T-helper 17 cell (primary cell): ENCODE measurements at places on chromosomes 4 and X.

GRCh38 chr4:7772711-7773385 is 166.8 kb downstream of the AFAP1 start:
- no peak for DNase-seq

DNA sequence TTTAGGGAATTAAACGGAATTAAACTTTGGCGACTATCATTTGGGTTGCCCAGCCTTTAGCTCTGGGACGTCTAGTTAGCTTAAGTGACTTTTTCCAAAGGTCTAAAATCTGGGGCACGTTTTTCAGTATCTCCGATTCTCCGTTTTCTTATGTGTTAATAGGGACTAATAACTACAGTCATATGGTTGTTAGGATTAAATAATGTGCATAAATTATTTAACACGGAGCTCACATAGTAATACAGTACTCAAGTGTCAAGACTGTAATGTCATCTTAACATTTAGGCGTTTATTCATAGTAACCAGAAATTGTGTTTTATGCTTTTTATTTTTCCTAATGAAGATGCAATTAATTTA is 466 bp upstream of the CCNA2 start:
- no peak for DNase-seq

GRCh38 chr4:120977435-120977997 is 55.0 kb upstream of the PRDM5 start:
- no peak for DNase-seq

DNA sequence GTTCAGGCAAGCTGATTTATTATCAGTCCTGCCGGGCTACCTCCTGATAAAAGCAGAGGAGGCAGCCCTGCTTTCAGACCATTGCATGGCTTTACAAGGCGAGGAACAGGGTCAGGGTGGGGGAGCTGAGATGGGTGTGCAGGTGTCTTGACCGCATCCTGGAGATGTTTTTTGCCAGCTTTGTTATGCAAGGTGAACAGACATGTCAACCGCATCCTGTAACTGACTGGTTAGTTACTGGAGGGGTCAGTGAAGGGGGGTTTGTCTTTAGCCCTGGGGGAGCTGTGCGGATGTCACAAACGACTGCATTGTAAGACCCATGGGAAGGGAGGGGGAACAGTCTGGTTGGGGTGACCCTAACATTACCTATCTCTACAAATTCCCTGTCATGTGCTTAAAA is 10.0 kb downstream of the ADAM29 start:
- no peak for DNase-seq

DNA sequence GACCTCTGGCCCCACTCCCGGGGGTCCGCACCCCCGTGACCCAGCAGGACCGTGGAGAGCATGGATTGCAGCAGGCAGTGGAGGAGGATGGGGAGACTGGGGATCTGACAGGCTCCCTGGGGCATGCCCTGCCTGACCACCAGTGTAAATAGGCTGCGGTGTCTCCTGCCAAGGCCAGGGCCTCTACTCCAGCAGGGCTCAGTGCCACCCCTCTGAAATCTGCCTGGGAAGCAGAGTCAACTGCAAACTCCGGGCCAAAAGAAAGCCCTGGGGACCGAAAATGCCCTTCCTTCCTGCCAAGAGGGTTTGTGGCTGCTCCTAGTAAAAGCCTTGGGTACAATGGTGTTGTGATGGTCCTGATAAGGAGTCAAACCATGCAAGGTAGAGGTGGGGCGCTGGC is 6.4 kb downstream of the ADRA2C start:
- no peak for DNase-seq

GRCh38 chrX:118570209-118570608 is 74.6 kb downstream of the DOCK11 start:
- DNase-seq: no peak

DNA sequence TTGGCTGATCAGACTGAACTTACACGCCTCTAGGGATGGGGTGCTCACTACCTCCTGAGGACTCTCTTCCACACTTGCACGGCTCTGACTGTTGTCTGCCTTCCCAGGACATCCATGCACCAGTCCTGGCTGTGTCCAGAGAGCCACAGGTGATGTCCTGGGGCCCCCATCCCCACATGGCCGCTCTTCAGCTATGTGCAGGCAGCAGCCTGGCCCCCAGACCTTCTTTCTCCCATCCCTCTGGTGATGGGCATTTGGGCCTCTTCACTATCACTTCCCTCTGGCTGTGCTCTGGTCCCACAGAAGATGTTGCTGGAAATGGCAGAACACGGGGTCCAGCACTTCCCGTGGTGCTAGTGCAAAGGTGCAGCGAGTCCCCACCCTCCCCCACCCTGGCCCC is 40.9 kb upstream of the HMX1 start:
- DNase-seq: no peak

GRCh38 chr4:168584321-168584771 is 87.5 kb downstream of the PALLD start:
- DNase-seq: no peak

GRCh38 chr4:3318561-3319021 is 25.8 kb downstream of the RGS12 start:
- no peak for DNase-seq

- DNase-seq: no peak
These were observed 124.5 kb downstream of the CHM start for GRCh38 chrX:85922821-85923220.

DNA sequence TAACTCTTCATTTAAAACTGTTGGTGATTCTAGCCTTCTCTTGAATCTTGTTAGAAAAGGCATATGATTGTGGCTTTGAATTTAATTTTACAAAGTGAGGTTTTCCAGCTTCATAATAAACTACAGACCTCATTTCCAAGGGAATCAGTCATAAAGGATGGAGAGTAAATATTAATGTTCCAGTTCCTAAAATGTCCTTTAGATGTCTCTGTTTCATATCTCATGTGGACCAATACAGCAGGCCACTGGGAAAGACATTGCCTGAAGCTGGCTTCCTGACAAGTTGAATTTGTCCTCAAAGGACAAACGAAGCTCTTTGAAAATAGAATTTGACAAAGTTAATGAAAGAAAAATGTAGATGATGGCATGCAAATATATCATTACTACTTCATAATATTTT is 125.4 kb downstream of the ZNF330 start:
- DNase-seq: no peak

GRCh38 chrX:154036513-154036912 is 16.8 kb upstream of the IRAK1 start:
- no peak for DNase-seq

- no peak for DNase-seq
These were observed 9.6 kb downstream of the BMP15 start for GRCh38 chrX:50920132-50920531.

DNA sequence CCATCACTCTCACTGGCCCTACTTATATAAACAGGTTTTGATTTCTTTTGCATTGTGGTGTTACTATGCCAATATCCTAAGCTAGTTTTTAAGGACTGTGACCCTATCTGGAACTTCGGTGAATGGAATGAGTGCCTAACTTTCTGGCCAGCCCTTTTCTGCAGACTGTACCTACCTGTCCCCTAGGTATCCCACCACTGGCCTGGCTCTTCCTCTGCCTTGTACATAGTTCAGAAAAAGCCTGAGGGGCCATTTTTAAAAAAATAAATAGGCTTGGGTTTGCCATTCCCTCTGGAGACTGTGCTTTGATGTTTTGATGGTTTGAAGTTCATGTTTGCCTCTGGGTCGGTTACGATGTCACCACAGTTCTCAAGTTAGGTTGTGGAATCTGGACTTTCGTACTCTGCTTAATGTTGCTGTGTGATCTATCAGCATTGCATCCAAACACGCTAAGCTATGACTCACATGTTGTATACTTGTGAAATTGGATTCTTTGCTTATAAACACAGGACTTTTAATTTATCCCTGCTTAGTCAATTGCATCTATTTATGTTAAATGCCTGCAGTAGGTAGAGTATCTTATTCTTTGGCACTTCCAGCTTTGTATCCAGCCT is 182.0 kb downstream of the ANKRD50 start:
- no peak for DNase-seq

DNA sequence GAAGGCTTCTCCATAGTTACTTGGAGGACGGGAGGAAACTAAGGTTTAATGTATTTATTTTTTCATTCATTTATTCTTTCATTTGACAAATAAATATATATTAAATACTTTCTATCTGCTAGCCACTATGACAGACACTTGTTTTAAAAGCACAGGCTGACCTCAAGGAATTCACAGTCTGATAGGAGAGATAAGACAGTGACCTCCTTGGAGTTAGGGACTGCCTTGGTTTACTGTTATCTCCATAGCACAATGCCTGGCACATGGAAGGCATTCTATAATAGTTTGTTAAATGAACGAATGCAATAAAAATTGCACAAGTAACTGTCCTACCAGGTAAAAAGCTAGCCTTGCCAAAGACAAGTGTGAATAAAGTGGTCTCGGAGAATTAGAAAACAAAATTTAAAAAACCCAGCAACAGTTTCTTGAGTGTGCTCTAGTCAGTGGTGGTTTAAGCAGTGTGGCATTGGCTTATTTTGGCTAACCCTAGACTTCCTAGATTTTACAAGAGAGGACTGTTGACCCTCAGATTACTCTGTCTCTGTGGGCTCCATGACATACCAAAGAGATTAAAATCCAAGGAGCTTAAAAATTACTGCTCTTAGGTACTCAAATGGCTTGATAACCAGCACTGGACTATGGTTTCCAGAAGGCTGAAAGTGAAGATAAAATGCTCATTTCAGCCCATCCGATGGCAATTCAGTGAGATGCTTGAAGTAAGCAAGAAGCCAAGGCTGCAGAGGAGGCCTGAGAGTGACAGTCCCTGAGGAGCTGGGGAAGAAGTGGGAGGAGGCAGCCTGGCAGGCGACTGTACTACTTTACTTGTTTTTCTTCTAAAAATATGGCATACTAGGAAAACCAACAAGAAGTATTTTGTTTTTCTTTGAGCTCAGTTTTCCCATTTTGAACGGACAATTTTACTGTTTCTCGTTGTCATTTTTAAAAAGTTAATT is 9.6 kb downstream of the AFP start:
- no peak for DNase-seq

DNA sequence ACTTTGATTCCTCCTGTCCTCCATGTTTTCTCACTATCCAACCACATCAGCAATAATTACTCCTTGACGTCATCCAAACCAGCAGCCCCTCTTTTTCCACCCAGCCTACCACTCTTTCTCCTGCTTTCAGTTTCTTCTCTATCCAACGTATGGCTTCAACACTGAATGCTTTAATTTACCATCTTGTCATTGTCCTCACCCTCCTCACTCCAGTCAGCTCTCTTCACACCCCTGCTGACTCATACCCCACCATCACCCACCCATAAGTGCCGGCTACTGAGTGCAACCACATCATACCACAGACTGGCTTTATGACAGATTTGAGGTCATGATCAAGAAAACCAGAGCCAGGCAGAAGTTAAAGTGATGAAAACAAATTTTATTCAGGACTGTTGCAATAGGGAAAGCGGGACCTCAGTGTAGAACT is 9.8 kb upstream of the ANXA5 start:
- DNase-seq: no peak

DNA sequence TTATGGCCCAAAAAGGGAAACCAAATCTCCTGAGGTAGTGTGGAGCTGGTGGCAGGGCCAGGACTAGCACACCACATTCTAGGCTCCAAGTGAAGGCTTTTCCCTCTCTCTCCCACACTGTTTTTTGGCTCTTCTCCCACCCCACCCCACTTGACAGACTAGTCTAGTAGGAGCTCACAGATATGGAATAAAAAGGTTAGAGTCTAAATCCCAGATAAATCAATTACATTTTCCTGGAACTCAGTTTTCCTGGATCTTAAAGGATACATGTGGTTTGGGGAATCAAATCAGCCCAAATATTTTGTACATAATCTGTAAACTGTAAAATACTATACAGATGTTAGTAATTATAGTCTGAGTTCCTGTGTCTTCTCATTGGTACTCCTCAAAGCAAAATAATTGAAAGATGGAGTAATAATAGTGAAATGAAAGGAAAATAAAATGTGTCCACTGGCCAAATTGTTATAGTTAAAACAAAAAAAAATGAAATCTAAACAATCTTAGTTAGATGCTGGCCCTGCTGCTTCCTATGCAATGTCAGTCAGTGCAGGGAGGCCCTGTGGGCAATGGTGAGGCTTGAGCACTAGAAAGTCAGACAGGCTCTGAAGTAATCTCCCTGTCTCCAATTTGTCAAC is 370.4 kb upstream of the CPEB2 start:
- no peak for DNase-seq

DNA sequence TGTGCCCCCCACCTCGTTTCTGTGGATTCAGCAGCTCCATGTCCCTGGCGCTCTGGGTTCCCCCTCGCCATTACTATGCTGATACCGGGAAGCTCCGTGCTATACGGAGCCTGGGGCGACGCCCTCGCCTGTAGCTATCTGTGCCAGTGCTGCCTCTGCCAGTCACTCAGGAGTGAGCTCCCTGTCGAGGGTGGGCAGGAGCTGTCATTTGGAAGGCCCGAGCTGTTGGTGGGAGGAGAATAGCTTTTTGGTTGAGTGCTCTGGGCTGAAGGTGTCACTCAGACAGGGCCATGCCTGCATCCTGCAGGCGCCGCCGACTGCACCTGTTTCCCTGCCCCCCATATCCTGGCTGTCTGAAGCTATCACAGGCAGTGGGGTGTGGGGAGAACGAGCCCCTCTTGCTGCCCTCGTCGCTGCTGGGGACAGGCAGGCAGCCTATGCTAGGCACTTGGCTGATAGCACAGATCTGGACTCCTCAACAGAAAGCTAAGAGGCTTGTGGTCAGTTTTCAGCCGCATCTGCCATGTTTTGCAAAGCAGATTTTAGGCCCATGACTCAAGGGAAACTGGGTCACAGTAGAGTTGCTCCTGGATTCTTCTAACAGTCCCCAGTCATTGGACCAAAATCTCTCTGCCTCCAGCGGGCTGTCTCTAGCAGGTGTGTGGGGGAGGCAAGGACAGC is 31.8 kb downstream of the CPLX1 start:
- no peak for DNase-seq
